Stimulated activated CD4-positive, alpha-beta T cell treated with anti-CD3 and anti-CD28 coated beads, Interleukin-1b, Interleukin-23, amount 100 ng/mL, for 1 hour (primary cell): ENCODE measurements at places on chromosomes 16 and 17.
A peak's percentile ranks its signal among the peaks of the same experiment; 100 is the strongest.

DNA sequence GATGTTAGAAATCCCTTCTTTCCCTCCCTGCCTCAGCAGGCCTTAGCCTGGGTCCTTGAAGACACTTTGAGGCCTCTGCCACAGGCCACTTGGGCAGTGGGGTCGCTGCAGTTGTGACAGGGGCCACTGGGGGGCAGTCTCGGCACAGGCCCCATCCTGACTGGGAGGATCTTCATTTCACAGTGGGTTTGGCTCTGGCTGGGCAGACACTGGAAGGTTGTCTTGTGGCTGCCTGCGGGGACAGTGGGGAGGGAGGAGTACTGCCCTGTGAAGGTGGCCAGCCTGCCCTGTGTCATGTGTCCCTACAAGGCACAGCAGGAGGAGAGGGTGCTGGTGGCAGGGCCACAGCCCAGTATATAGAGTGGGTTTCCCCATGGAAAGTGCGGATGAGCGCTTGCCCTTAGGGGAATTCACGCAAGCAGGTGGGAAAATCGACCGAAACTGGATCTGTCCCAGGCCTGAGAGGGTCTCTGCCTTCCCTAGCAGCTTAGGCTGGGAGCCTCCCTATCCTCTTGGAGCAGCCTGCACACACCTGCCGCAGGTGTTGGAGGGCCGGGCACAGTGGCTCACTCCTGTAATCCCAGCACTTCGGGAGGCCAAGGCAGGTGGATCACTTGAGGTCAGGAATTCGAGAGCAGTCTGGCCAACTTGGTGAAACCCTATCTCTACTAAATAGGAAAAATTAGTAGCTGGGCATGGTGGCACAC, 28.8 kb downstream of the GINS2 start:
- DNase-seq = peak; percentile 53

DNA sequence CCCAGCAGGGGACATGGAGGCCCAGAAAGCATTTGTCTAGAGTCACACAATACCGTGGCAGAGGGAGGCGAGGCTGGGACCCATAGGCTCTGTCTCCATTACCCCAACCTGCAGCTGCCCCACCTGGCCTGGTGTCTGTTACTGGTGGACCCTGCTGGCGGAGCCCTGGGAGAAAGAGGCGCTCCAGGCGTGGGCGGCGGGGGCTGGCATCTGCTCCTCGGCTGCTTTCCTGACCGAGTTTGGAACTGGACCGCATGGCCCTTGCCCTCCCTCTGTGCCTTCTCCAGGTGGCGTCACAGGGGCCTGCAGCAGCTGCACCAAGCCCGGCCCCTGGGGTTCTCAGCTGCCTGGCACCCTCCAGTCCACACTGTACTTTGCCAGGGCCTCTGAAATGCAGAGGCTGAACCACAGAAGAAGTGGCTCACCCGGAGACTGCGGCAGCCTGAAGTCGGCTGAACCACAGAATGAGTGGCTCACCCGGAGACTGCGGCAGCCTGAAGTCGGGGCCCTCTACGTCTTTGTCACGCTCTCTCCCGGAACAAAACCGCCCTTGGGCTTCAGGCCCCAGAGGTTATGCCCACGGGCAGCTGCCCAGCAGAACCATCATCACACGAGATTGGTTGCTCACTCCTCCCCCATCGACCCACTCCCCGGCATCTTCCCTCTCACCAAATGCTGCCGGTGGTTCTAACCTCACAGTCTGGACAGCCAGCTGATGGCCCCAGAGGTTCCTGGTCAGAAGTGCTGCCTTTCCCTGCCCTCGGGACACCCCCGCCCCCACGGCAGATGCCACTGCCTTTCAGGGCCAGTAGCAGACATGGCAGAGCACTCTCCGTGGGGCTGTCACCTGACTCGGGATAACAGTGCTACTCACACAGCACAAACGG, 20.2 kb downstream of the CBFA2T3 start:
- no peak for DNase-seq

GRCh38 chr16:27892879-27893278, 170.6 kb downstream of the GSG1L start:
- no peak for DNase-seq

DNA sequence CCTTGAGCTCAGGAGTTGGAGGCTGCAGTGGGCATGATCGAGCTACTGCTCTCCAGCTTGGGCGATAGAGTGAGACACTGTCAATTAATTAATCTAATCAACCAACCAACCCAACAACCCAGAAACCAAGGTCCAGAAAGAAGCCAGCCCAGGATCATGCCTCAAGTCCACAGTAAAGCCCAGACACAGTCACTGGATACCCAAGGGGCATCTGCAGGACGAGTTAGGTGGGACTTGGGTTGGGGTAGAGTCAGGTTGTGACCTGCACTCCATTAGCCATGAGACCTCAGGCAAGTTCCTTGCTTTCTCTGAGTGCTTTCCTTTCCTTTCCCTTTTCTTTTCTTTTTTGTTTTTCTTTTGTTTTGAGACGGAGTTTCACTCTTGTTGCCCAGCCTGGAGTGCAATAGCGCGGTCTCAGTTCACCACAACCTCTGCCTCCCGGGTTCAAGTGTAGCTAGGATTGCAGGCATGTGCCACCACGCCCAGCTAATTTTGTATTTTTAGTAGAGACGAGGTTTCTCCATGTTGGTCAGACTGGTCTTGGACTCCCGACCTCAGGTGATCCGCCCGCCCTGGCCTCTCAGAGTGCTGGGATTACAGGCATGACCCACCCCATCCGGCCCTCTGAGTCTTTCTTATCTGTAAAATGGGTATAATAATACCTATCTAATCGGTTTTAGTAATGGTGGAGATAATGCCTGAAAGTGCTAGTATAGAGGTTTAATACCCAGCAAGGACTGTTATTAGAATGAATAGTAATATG, 3.5 kb upstream of the HSD17B1 start:
- no peak for DNase-seq

DNA sequence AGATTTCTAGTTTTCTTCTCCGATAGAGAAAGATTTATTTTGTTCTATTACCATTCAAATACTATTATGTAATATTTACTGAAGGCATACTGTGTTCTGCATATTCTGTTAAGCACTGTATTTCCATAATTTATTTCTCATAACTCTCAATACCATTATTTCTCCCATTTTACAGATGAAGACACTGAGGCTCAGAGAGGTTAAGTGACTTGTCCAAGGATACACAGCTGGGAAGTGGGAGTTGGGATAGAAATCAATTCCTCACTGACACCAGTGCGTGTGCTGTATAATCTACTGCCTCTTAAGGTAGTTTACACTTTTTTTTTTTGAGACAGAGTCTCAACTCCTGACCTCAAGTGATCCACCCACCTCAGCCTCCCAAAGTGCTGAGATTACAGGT, 7.4 kb downstream of the NLRC3 start:
- no peak for DNase-seq

- DNase-seq = no peak
These were observed 2.3 kb upstream of the SCRN2 start for GRCh38 chr17:47843391-47843730.

DNA sequence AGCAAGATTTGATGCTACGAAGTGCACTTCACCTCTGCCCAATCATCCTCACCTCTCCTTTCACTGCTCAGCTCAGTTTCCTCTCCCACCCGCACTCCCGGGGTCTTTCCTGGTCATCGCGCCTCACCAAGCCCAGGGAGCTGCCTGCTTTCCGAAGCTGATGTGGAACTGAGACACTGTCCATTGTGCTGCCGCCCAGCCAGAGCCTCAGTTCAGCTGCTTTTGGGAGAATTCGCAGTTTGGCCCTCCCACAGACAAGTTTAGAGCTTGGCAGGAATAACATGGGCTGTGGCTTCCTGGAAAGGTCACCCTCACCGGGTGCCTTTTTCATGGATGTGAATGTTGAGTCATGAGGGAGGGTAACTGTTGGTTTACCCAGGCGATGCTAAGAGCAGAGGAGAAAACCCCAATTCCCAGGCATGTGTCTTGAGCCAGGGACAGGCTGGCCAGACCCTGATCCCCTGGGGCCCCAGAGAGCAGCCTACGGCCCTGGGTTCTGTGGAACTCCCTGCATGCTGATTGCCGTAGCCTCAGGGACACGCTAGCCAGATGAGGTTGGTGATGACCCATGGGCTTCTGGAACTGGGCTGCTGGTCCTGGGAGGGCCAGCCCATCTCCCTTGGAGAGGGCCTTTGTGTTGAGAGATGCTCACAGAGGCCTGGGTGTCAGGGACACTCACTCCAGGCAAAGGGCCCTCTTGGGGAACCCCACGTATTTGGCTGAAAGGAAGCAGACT, 1687.5 kb downstream of the TP53TG3F start:
- no peak for DNase-seq

GRCh38 chr17:64707050-64707591, 45.0 kb upstream of the SMURF2 start:
- DNase-seq = no peak

DNA sequence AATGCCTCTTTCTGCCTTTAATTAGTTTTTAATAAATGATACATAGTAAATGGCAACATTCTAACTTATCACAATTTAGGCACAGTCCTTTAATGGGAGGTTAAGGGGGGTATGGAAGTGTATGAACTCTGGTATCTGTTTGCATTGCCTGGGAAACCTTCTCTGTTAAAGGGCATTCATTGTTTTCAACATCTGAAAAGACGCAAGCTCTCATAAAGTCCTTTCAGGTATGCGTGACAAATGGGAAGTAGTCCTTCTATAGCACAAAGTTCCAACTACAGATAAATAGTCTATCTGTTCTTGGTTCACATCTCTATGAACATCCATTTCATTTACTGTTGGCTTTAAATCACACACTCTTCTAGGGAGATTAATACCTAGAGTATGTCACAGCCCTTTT, 298.0 kb upstream of the PMFBP1 start:
- DNase-seq = no peak

GRCh38 chr17:1764284-1764683, 2.4 kb downstream of the SERPINF1 start:
- peak; percentile 33 for DNase-seq

DNA sequence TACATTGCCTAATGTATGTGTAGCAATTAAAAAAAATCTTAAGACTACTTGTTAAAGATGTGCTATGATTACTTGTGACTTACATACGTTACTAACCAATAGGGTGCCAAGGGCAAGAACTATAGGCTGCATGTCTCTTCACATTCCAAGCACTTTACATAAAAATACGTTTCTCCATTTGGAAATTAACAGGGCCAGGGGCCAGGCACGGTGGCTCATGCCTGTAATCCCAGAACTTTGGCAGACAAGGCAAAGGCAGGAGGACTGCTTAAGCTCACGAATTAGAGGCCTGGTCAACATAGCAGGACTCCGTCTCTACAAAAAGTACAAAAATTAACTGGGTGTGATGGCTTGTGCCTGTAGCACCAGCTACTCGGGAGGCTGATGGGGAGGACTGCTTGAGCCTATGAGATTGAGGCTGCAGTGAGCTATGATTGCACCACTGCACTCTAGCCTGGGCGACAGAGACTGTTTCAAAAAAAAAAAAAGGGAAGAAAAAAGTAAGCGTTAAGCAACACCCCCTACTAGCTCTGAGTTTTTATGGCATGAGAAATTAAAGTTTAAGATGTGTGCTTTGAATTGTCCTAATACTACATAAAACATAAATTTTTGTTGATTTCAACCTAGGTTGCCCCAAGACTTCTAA, 12.3 kb downstream of the PSMD12 start:
- no peak for DNase-seq

- no peak for DNase-seq
These were observed 96.2 kb downstream of the TMEM132E start for GRCh38 chr17:34675605-34676004.

DNA sequence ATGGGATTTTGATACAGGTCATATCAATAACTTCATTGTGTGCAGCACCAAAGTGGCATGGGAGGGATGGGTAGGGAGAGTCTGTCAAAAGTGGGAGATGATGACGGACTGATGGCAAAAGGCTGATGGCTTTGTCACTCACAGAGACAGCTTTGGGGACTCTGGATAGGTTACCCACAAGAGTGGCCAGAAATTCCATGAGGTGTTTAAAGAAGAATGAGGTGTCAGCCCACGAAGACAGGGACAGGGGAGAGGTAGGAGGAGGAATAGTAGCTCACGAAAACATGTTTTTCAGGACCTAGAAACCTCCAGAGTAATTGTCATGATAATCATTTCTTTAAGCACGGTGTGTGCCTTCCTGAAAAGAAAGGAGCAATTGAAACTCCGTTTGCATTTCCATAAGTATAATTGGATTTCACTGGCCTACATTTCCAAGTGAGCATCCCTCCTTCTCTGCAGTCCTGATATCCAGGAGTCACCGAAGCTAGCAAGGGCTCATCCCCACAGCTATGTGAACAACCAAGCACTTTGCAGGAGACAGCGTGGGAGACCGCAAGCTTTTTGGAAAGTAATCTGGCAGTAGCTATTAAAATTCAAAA, 60.0 kb downstream of the HSD17B2 start:
- no peak for DNase-seq

GRCh38 chr16:86494565-86495356, 15.6 kb upstream of the FOXF1 start:
- DNase-seq = no peak

DNA sequence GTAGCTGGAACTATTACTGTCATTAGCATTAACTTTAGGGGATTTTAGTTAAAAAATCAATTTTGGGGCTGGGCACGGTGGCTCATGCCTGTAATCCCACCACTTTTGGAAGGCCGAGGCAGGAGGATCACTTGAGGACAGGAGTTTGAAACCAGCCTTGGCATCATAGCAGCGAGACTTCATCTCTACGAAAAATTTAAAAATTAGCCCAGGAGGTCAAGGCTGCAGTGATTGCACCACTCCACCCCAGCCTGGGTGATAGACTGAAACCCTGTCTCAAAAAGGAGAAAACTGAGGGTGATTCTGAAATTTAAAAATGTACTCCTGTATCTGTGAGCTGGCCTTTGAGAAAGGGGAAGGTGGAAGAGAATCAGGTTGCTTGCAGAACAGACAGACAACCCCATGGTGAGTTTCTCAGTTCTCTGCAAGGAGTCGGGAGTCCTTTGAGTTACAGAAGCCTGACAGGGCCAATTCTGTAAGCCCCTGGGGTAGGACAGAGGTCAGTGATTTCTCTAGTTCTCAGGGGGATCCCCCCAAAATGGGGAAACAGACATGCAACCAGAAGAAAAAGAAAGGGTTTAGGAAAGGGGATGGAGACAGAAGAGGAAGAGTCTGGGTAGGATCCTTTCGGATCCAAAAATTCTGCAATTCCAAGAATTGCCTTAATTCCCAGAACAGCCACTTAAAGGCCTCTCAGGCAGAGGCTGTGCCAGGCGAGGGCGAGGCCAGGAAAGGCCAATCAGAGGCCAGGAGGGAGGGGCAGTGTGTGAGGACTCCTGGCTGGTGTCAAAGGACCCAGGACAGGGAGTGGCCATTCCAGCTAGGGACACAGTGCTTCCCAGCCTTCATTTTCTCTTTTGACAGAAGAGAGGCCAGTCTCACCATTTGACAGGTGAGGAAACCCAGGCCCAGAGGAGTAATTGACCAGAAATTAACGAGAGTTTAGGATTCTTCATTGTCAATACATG, 6.7 kb downstream of the NUPR1 start:
- DNase-seq = no peak

DNA sequence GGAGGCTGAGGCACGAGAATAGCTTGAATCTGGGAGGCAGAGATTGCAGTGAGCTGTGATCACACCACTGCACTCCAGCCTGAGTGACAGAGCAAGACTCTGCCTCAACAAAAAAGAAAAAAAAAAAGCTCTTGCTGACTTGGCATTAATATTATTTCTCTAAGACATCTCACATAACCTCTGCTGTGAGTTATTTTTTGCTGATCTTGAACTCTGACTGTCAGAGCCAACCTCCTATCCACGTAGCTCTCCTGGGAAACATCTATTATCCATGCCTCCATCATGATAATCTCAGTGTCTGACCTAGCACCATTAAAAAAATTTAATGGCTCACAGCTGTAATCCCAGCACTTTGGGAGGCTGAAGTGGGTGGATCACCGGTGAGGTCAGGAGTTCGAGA, 12.7 kb upstream of the ULK2 start:
- DNase-seq = no peak

GRCh38 chr17:44444735-44445105, 55.3 kb upstream of the ITGA2B start:
- DNase-seq = no peak

- DNase-seq = no peak
These were observed 2.8 kb downstream of the CEP20 start for GRCh38 chr16:15885560-15886001.
